Stimulated activated CD8-positive, alpha-beta memory T cell treated with anti-CD3 and anti-CD28 coated beads, Interleukin-7, amount 100 ng/mL, for 1 hour (primary cell): ENCODE measurements at places on chromosomes 4 and X.

- no peak for DNase-seq
These were observed 30.4 kb downstream of the DRD5 start for GRCh38 chr4:9811806-9812205.

GRCh38 chrX:17635231-17635630 lies 102.1 kb upstream of the SCML1 start:
- DNase-seq = no peak

- DNase-seq = no peak
These were observed 176.8 kb downstream of the SCFD2 start for GRCh38 chr4:53189011-53189410.

DNA sequence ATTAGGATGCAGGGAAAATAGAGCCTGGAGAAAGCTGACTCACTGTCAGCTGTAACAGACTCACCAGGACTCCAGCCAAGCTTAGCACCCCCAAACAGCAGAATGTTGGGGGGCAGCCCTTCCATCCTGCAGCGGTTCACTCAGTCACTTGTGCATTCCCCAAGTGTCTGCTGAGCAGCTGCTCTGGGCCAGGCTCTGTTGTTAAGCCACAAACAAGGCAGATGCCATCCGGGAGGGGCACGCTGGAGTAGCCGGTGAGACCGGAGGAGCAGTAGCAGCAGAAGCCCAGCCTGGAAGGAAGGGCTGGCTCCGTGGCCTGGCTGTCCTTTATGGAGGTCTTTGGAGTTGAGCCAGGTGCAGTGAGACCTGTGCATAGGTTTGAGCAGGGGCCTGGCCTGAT lies 22.0 kb downstream of the CCNQ start:
- no peak for DNase-seq

GRCh38 chr4:107452717-107453630 lies 267.1 kb downstream of the PAPSS1 start:
- DNase-seq = no peak

DNA sequence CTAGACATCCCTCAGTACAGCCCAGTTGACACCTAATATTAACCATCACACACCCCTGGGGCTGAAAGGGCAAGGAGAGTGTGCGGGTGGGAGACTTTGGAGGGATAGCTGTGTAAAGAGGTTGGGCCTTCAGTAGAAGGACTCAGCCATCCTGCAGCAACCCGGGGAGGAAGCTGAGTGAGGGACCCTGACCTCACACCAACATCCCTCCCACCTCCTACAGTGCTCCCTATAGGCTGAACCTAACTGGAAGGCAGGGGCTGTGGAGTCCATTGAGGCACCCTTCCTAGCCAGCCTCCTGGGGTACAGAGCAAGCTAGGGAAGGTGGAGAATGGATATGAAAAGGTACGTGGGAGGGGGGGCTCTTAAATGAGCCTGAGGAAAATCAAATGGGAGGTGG lies 276.3 kb downstream of the PTTG2 start:
- no peak for DNase-seq

GRCh38 chr4:188429965-188430364 lies 290.7 kb downstream of the TRIML1 start:
- DNase-seq = no peak

DNA sequence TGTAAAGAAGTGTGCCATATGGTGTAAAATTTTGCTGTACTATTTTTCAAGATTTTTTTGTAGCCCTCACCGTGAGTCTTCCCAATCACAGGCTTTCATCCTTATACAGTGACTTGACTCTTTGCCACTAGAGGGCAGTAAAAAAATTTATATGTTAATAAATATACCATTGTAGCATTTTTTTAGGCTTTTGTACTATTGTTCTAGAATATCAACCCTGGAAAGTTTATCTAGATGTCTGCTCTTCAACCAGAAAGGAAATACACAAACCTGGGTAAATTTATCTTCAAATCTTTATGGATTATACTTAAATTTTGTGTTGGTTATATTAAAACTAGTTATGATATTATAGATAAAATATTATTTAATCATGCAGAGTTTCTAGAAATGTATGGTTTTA lies 235.3 kb downstream of the TENM3 start:
- DNase-seq = no peak

- no peak for DNase-seq
These were observed 17.2 kb upstream of the COL25A1 start for GRCh38 chr4:109319684-109320083.

DNA sequence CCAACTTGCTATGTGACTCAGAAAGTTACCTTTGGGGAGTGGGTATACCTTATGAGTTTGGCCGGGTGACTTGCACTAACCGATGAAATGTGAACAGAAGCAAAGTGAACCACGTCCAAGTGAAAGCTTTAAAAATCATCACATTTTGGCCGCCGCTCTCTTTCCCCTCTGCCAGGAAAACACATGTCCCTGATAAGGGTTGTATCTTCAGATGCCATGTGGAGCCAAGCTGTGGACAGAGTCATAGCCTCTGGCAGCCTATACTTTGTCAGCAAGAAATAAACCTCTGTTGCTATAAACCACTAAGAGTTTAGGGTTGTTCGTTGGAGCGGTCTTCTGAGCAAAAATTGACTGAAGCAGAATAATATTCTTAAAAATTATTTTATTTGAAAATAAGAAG lies 92.3 kb downstream of the PRDM5 start:
- no peak for DNase-seq

DNA sequence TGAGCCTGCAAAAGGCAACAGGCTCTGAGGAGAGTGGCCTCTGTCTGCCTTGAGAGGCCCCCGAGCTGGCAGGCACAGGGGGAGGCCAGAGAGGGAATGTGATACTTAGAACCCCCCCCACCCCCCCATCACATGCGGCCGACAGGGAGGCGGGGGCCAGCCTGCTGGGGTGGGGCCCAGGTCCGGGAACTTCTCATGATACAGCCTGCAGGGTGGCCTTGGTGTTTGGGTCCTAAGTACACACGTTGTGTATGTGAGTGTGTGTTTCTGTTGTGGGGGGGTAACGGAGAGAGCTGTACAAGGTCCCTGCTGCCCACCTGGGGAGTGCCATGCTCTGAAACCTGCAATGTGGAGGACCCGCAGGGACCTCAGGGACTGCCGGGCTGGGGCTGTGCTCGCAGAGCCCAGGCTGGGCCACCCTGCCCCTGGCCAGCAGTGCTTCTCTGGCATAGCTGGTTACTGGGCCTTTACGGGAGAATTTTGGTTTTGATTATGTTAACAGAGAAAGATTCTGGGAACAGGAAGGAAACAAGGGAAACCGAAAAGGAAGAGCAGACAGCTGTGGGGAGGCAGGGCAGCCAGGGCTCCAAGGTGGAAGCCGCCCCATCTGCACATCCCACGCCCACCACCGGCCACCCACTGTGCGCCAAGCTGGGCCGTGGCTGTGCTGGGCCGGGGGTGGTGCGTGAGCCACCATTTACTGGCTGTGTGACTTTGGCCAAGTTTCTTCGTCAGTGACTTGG lies 19.9 kb downstream of the SH3BP2 start:
- no peak for DNase-seq

DNA sequence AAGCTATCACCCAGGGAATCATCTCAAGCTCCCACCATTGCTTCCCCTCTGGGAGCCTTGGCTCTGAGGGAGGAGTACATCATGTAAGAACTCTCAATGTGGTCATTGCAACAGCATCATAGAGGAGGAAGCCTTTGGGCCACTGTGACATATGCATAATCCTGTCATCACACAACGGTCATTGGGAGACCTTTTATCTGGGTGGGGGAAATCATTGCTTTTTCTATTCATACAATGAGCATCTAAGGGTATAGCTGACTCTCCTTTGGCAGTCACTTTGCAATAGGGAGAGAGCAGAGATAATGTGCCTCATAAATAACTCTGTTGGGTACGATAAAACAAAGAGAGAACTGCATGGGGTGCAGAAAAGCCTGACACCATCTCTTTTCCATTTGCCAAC lies 155.2 kb upstream of the KCNIP4 start:
- DNase-seq = no peak

- DNase-seq = no peak
These were observed 1.2 kb downstream of the RASL11B start for GRCh38 chr4:52863324-52863723.

DNA sequence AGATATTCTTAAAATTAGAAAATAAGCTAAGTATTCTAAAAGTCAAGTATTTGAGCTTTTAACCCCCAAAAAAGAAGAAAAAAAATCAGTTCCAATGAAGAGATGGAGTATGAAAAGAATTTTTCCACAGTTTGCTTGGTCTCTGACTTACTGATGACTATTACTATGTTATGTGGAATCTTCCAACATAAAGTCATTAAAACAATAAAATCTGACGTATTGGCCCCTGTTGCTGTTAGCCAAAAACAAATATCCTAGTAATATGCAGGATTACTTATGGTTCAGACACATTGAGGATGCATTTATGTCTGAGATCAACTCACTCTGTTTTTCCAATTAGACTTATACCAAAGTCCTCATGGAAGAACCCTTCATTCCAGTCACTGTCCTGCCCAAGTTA lies 517.2 kb upstream of the ADGRL3 start:
- no peak for DNase-seq

DNA sequence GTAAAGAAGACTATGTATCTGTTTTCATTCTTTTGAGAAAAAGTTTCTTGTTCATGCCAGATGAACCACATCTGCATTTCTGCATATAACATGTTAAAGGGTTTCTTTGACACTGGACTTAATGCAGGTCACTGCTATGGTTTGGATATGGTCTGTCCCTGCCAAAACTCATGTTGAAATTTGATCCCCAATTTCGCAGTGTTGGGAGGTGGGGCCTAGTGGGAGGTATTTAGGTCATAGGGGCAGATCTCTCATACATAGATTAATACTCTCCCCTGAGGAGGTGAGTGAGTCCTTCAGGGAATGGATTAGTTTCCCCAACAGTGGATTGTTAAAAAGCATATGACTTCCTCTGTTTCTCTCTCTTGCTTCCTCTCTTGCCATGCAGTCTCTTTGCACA lies 45.9 kb upstream of the TMEM33 start:
- DNase-seq = no peak

- no peak for DNase-seq
These were observed 8.2 kb upstream of the ABCG2 start for GRCh38 chr4:88166608-88167007.

GRCh38 chr4:4914965-4915845 lies 55.7 kb downstream of the MSX1 start:
- no peak for DNase-seq

DNA sequence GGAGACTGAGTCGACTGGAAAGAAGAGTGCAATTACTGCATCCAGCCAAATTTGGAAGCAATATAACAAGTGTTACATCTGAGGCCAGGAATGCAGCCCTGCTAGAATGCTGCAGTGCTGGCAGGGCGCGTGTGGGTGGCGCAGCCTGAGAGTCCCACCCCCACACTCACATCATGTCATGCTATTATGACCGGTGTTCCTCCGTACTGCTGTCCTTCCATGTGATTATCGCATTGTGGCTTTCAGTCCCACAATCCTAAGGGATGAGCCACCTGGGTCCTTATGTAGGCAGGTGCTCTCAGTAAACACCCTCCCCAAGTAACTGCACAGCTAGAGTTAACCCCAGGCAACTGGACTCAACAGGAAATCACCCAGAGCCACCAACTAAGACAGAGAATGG lies 122.6 kb upstream of the CPEB2 start:
- no peak for DNase-seq

GRCh38 chr4:160180211-160180610 lies 1077.3 kb downstream of the RAPGEF2 start:
- no peak for DNase-seq

- no peak for DNase-seq
These were observed 114.8 kb downstream of the STOX2 start for GRCh38 chr4:184019667-184020623.

DNA sequence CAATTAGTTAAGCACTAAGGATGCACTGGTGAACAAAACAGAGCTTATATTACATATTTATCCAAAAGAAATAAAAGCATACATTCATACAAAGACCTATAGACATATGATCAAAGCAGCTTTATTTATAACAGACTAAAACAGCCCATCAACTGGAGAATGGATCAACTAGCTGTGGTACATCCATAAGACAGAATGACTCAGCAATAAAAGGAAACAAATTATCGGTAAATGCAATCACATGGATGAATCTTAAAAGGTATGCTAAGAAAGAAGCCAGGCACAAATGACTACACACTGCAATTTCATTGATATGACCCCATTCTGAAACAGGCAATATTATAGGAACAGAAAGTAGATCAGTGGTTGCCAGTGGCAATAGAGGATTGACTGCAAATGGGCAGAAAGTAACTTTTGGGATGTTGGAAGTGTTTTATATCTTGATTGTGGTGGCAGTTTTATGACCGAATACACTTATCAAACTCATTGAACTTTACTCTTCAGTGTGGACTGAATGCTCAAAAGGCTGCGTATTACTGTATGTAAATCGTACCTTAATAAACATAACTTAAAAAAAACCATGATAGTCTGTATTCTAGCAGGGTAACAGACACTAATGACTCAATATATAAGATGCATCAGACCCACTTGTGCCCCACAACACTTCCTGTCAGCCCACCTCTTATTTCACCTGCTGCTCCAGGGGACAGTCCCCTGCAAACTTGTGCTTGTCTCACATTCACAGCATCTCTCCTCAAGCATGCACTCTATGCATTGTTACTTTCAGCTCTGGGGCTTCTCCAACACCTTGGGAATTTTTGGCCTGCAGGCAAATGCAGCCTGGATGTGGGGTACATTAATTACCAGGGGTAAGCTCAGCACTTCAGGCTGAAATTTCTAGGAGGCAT lies 59.1 kb downstream of the MID1IP1 start:
- no peak for DNase-seq

DNA sequence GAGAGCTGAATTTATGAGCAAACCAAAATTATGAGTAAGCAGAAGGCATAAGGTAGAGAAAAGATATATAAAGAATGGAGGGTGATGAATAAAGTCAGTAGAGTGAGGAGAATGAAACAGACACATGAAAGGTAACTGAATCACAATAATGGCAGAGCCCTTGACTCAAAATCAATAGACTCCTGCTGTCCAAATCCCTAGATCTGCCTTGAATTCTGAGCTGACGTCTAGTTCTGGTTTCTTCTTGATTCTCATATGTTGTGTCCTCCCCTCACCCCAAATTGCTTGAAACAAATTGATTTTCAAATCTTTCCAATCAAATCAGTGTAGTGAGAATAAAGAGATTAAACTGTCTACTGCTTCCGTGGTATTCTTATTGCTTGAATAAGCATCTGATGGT lies 86.6 kb upstream of the IQCM start:
- no peak for DNase-seq

- no peak for DNase-seq
These were observed 58.9 kb downstream of the PPM1K start for GRCh38 chr4:88225232-88226105.

- DNase-seq = no peak
These were observed 41.8 kb upstream of the RLIM start for GRCh38 chrX:74656079-74656745.

DNA sequence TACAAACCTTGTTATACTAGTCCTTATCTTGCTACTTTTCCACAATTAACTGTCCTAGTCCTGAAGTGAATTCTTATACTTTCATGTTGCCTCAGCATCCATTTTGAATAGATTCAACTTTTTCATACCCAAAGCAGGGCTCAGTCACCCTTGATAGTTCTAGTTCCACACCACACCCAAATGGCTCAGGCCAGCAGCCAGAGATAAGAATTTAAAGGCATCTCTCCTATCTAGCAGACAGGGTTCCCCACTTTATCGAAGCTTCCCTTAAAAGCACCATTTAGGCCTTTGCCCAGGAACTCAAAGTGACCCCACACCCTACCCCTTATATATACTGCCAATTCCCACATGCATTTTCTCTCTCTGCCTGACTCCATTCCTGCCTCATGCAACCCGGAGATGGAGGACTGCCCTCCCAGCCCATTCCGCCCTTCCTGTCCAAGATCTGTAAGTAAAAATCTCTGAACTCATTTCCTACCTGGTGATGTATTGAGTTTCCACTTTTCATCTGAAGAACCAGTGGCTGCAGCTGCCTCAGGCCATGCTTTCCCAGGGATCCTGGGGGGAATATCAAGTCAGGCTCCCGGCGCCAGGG lies 63.7 kb upstream of the TXK start:
- no peak for DNase-seq
